Gastrocnemius medialis (tissue), 4 donors: ENCODE measurements at places on chromosomes 16 and 17.

DNA sequence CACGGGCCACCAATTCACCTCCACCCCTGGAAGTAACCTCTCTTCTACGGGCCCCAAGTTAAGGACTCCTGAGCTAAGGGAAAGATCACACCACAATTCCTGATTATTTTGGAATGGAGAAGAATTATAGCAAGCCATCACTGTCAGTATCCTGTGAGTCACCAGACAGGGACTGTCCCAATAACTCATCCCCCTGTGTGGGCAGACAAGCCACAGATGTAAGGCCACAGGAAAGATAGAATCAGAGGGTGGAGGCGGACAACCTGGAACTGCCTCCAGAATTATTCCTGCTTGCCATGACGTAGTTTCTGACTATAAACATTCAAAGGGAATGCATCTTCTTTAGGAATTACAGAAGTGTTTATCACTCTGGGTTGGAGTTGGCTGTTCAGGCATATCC lies 5.8 kb upstream of the MYO1D start:
- DNase-seq = no peak

DNA sequence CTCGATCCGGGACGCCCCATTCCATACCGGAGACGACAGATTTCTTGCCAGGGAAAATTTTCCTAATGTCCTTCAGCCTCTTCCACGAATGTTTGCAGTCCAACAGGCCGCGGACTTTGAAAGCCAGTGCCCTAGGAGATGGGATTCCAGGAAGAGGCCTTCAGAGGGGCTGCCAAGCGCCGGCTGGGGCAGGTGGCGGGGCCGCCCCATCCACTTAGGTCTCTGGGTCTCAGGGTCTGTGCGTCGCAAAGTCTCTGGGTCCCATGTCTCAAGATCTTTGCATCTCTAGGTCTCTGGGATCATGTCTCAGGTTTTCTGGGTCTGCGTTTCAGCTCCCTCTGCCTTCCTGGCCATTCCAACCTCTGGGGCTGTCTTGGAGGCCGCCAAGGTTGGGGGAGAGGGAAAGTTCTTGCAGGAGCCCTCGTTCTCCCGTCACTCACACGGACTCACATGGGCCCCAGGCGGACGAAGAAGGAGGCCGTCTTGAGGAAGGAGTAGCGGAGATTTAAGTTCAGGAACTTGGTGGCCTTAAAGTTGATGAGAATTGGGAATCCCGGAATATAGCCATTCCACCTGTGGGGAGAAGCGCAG lies 7.2 kb downstream of the ALOX12B start:
- no peak for DNase-seq

- peak; percentile 38 for DNase-seq
Measured at GRCh38 chr16:67208154-67208896, 9.4 kb downstream of the ELMO3 start.

- no peak for DNase-seq
Measured at GRCh38 chr17:81481815-81482505, 30.6 kb downstream of the ACTG1 start.

- DNase-seq = no peak
Measured at GRCh38 chr17:50210240-50211225, 9.1 kb upstream of the COL1A1 start.

- no peak for DNase-seq
Measured at GRCh38 chr17:37388266-37388665, 12.5 kb downstream of the C17orf78 start.

GRCh38 chr17:1787301-1787902 lies 25.5 kb downstream of the SERPINF1 start:
- DNase-seq = peak; percentile 89

GRCh38 chr17:43736389-43736788 lies 22.2 kb downstream of the SOST start:
- DNase-seq = no peak

GRCh38 chr17:72852277-72852938 lies 240.1 kb downstream of the SLC39A11 start:
- DNase-seq = no peak

DNA sequence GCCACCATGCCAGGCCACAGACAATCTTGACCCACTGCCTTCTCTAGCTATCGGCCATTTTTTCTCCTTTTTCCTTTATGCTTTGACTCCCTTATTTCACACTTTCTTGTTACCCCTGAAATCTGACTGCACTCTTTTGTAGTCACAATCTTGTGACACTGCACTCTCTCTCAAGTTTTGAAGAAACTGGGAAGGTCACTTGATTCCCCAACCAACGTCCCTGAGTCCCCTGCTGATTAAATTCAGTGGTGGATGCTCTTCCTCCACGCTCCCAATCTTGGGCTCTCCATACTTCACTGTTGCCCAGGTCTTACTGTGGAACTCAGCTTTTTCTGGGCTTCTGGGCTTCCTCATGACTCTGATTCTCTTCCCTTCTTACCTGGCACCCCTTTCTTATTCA lies 33.9 kb downstream of the PECAM1 start:
- DNase-seq = no peak

DNA sequence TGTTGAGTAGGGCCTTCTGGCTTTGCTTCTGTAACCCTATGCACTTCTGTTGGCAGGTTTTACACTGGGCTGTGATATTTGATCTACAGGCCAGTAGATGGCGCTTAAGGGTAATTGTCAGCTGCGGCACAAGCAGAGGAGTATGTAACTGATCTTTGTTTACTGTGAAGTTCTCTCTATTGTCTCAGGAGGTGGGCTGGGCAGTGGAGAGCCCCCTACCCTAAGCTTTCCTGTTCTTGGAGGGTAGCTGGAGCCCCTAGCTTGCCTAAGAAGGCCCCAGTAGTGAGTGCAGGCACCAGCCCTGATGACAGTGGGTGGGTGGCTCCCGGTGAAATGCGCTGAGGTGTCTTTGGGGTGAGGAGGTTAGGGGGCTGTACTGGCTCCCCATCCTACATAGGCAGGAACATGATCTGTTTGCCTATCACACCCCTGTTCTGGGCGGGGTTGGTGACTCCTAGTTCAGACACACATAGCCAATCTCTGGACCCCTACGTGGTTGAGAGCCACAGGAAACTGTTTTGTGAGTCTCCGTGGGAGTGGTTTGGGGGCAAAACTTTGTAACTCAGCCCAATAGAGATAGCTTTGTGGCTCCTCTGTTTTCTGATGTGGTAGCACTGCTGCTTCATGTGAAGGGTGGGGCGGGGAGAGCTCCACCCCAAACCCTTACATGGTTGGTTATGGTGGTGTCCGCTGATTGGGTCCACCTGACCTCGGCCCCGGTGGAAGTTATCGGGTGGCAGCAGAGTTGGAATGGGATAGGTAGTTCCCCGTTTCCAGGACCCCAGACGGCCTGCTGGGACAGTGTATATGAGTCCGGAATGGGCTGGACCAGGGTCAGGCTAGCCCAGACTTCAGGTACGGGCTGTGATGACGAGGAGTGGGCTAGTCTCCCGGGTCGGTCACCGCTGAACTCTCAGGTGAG lies 60.4 kb downstream of the SLFN11 start:
- DNase-seq = peak; percentile 53

DNA sequence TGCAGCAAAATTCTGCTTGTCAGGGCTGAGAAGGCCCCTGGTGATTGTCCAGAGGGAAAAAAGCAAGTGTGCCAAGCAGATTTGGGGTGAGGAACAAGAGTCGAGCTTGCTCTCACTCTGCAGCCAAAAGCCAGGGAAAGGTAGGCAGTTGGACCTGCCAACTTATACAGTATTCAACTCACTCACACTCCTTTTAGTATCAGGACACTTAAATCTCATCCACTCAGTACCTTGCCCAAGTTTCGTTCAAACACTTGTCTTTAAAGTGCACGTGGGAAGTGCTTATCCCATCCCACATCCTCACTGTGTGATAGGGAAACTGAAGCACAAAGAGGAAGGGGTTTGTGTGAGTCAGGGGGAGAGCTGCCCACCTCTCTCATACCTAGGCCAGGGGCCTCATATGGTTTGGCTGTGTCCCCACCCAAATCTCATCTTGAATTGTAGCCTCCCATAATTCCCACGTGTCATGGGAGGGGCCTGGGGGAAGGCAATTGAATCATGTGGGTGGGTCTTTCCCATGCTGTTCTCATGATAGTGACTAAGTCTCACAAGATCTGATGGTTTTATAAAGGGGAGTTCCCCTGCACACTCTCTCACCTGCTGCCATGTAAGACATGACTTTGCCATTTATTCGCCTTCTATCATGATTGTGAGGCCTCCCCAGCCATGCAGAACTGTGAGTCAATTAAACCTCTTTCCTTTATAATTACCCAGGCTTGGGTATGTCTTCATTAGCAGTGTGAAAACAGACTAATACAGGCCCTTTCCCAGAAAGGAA lies 25.6 kb upstream of the CES5A start:
- no peak for DNase-seq

- no peak for DNase-seq
Measured at GRCh38 chr16:27586711-27587110, 36.8 kb downstream of the KATNIP start.

GRCh38 chr17:3189961-3190360 lies 7.4 kb upstream of the OR1A2 start:
- DNase-seq = no peak

- DNase-seq = no peak
Measured at GRCh38 chr17:74437702-74438101, 5.8 kb downstream of the GPRC5C start.

GRCh38 chr17:47831934-47832327 lies 461 bp downstream of the LRRC46 start:
- DNase-seq = no peak

DNA sequence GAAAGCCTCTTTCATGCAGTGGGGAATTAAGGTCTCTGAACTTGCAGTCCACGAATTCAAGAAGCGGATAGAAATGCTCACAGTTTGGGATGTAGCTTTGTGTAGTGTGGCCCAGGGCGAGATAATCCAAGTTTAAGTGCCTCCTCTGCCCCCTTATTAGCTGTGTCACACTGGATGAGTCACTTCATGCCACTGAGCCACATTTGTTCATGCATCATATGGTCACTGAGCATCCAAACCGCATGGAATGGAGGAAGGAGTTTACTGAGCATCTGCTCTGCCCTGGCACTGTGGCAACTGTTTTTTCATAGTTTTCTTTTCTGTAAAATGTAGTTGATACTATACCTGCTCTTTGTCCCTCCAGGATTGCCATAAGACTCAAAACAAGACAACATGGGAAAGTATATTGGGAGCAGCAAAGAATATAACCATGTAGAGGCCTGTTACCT lies 15.1 kb upstream of the DHX8 start:
- DNase-seq = no peak

- DNase-seq = no peak
Measured at GRCh38 chr16:89275284-89275584, 57.7 kb downstream of the ZNF778 start.

DNA sequence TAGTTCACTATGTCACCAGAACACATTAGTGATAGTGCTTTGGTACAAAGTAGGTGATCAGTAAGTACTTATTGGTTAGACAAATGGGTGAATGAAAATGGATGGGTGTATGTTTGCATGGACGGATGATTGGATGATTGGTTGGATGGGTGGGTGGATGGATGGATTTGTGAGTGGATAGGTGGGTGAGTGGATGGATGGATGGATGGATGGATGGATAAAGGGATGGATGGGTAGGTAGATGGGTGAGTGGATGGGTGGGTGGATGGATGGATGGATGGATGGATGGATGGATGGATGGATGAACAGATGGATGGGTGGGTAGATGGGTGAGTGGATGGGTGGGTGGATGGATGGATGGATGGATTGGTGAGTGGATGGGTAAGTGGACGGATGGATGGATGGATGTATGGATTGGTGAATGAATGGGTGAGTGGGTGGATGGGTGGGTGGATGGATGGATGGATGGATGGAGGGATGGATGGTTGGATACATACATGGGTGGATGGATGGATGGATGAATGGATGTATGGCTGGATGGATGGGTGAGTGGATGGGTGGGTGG lies 225.3 kb upstream of the GSE1 start:
- DNase-seq = no peak

DNA sequence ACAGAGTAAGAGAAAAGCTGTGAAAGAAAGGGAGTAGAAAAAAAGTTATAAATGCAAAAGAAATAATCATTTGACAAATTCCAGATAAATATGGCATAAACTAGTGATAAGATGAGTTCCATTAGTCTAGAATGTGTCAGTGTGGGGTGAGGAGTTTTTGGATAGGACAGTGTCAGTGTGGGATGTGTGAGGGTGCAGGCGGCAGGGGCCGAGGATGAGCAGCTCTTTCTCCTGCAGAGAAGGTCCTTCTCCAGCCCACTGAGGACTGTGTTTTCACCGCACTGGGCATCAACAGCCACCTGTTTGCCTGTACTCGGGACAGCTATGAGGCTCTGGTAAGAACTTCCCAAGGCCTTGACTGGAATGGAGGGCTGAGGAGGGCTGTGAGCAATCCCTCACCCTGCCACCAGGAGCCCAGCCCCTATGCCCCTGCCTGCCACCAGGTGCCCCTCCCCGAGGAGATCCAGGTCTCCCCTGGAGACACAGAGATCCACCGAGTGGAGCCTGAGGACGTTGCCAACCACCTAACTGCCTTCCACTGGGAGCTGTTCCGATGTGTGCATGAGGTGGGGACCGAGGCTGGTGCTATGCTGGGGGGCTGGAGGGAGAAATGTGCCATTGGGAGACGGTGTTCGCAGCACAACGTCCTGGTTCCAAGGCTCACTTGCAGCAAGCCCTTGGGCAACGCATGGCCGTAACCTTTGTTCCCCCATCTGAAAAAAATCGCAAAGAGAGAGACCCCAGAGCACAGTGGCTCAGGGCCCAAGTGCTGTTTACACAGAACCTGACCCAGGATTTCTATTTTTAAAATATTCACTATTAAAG lies 13.1 kb downstream of the RAPGEFL1 start:
- no peak for DNase-seq

DNA sequence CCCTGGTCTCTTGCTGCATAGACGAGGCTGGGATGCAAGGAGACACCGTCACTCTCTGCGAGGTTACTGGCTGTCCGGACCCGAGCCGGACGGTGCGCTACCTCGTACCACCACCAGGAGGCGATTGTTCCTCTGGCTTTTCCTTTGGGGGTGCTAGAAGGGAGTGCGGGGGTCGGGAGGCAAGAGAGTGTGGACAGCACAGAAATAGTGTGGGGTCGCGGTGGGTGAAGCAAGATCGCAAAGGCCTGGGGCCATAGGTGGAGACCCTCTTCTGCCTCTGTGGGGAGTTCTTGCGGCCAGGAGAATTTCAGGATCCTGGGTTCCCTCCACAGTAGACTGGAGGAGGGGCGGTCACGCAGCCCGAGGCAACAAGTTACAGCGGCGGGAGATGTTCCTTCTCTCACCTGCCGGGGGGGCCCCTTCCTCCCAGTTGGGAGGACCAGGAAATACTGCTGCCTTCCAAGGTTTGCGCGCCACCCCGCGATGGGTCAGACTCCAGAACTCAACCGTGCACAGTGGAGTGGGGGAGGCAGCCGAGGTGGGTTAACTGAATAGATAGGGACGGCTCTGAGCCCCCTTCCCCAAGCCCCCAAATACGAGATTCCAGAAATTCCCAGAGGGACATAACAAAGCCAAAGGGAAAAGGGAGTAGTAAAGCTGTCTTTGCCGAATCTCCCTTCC lies 6.9 kb downstream of the PHOSPHO1 start:
- DNase-seq = no peak

- DNase-seq = peak; percentile 84
Measured at GRCh38 chr17:70168977-70169708, at the start of gene KCNJ2. Gene KCNJ2, plus strand, starts transcription at chr17:70169532. Its CDS starts 5,508 bp downstream, at chr17:70175040.

GRCh38 chr17:77281122-77281903 lies 140.5 kb downstream of the SEC14L1 start:
- no peak for DNase-seq
